GM18507 (cell line): ENCODE measurements at places on chromosomes 6 and 20.

GRCh38 chr6:151679081-151679480 is 128.4 kb upstream of the ESR1 start:
- no peak for DNase-seq

DNA sequence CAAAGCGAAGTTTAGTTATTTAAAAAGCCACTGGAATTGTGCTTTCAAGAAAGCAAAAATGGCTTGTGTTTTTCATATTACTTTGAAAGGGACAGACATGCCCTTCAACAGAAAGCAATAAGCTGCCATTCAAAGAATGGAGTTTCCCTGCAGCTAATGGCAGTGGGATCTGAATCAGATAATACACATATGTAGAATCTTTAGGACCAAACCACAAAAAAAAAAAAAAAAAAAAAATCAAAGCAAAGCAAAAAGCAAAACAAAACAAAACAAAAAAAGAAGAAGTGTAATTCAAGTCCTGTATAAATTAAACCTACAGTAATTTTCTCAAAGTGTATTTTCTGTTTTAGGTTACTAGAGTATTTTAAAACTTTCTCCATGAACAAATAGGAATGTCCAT is 63.6 kb upstream of the ZNF217 start:
- DNase-seq, result no peak

DNA sequence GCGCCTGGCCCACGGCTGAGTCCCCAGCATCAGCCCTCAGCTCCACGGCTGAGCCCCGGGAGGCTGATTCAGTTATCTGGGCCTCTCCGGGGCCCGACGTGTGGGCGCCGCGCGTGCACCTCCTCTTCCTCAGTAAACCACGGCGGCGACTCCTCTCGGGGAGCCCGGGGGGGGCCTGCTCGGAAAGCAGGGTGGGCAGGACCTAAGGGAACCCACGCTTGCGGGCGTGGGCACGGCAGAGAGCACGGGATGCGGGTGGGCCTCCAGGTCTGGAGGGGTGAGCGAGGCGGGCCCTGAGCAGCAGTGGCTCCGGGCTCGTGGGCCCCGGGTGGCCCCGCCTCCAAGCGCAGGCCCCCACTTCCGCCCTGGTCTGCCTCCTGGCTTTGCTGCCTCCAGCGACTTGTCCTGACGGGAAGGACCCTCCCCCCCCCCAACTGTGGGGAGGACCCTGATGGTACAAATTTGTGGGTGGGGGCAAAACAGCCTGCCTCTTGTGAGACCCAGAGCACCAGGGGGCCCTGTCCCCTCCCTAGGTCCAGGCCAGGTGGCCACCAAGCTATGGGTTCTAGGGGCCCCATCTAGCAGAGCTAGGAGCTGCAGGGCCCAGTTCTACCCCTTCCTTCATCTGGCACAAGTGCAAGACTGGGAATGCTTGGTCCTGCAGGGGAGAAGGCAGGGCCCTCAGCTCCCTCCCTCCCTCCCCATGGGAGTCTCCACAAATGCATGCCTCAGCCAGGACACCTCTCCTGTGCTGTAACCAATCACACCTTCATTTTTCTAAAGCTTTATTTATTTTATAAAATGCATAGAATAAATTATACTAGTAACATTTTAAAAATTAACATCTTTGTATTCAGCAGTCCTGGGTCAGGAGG is 16.9 kb downstream of the UCKL1 start:
- DNase-seq, result no peak

GRCh38 chr6:49155316-49155715 is 307.7 kb downstream of the MMUT start:
- DNase-seq, result no peak

DNA sequence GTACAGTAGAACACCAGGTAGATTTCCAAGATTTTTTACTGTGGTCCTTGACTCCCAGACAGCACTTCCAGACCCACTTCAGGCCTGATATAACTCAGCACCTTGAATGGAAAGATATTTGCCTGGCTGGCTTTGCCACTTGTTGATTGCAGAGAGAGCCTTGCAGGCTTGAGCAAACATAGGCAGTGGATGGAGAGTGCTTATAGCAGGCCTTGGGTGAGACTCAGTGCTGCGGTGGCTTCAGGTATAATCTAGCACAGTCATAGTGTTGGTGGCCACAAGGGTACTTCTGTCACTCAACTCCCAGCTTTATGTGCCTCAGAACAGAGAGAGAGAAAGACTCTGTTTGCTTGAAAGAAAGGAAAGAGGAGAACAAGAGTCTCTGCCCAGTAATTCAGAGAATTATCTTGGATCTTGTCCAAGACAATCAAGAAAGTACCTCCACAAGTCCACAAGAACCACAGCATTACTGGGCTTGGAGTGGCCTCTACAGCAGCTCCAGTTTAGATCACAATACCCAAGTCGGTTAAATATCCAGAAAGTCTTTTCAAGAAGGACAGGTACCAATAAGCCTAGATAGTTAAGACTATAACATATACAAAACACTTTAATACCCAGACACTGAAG is 70.5 kb upstream of the FKBP1C start:
- DNase-seq, result no peak

DNA sequence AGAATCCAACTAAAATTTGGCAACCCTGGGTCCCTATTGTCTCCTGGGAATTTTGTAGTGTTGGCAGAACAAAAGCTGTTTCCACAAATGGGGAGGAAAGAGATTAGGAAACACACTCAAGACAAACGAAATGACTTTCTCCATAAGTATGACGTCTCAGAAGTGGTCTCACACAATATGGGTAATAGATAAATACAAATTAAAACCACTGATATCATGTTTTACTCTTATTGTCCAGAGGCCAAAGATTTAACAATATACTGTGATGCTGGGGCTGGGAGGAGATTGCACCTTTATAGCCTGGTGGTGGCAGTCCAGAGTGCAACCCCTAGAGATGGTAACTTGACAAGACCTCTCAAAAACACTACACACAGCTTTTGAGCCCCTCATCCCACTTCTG is 18.6 kb downstream of the FKBP1A start:
- no peak for DNase-seq

- DNase-seq, result peak; percentile 20
Observed at GRCh38 chr6:142784344-142784743, 160.6 kb downstream of the HIVEP2 start.

DNA sequence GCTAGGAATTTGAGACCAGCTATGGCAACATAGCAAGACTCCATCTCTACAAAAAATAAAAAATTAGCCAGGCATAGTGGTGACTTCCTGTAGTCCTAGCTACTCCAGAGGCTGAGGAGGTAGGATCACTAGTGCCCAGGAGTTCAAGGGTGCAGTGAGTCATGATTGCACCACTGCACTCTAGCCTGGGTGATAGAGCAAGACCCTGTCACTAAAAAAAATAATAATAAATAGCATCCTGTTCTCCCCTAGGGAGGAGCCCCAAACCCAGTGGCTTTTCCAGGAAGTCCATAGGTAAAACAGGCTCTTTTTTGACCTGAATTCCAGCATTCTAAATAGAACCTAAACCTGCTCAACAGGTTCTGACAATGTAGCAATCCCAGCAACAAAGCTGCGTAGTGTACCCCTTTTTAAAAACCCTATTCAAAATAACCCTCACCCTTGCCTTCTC is 192.0 kb downstream of the ALDH8A1 start:
- DNase-seq, result no peak

- DNase-seq, result no peak
Observed at GRCh38 chr6:3287308-3287707, 28.6 kb downstream of the PSMG4 start.

GRCh38 chr20:20457392-20458126 is 89.7 kb downstream of the INSM1 start:
- DNase-seq, result no peak

GRCh38 chr6:91590191-91590590 is 1003.3 kb upstream of the MAP3K7 start:
- no peak for DNase-seq

DNA sequence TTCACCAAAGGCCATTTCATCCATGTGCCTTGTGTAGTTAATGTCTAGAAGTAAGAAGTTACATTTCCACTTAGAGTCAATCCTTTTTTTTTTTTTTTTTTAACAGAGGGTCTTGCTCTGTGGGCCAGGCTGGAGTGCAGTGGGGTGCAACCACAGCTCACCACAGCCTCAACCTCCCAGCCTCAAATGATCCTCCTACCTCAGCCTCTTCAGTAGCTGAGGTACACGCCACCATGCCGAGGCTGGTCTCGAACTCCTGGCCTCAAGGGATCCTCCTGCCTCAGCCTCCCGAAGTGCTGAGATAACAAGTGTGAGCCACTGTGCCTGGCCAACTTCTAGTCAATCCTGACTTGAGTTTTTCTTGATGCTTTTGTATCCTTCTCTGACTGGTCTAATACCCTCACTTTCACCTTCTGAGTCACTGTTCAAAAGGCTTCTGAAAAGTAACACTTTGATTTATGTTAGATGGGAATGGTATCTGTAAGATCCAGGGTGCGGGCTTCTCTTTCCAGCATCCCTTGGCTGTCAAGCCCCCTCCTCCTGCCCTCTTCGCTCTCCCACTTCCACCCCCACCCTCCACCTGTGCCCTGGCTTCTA is 22.1 kb downstream of the TRAM2 start:
- DNase-seq, result no peak

GRCh38 chr20:23446505-23446904 is 6.2 kb downstream of the CST11 start:
- DNase-seq, result no peak

GRCh38 chr6:148265054-148265453 is 77.6 kb upstream of the SASH1 start:
- no peak for DNase-seq

GRCh38 chr20:22810626-22811569 is 224.2 kb upstream of the SSTR4 start:
- no peak for DNase-seq

DNA sequence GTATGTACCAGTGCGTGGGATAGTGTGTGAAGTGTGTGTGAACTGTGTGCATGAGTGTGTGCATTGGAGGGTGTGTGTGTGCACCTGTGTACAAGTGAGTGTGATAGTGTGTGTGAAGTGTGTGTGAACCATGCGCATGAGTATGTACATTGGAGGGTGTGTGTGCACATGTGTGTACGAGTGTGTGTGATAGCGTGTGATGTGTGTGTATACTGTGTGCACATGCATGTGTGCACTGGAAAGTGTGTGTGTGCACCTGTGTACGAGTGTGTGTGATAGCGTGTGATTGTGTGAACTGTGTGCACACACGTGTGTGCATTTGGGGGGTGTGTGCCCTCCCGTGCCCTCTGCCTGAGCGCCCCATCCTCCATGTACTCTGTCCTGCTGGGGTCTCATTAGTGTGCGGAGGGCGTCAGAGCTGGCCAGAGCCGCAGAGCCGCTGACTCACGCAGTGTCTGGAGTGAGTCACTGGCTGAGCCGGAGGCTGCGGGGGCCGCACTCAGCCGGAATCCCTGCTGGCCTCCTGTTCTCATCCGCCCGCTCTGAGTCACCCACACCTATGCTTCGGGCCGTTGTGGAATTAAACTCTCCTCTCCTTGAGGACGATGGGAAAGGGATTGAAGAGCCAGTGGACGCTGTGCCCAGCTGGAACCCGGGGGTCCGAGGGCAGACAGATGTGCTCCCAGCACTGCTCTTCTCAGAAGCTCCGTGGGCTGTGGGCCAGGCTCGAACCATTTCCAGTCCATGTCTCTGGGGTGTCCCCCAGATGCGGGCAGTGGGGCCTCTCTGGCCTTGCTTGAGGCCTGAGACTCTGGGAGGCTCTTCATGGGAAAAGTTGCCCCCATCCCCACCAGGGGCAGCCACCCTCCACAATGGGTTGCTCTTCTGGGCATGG is 27.3 kb upstream of the STX16 start:
- no peak for DNase-seq

- DNase-seq, result no peak
Observed at GRCh38 chr6:107493158-107494057, 3.5 kb downstream of the SOBP start.

- DNase-seq, result no peak
Observed at GRCh38 chr20:62762801-62763368, 33.4 kb upstream of the MRGBP start.

GRCh38 chr20:51497542-51498467 is 44.7 kb downstream of the NFATC2 start:
- peak; percentile 29 for DNase-seq

- DNase-seq, result no peak
Observed at GRCh38 chr6:122734529-122735395, 44.8 kb upstream of the FABP7 start.

DNA sequence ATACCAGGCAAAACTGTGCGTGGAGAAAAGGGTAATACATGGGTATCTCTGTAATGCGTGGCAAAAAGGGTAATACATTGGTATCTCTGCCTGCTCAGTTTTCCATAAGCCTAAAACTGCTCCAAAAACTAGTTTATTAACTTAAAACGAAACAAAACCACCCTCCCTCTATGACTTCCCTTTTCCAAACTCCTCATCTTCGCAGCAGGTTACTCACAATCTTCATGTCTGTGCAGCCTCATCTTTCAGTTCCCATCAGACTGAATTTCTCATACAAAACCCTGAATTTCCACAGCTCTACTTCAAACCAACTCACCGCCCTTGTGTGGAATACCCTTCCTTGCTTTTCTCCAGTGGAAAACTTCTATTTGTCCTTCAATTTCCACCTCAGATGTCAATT is 199.4 kb downstream of the PHACTR1 start:
- DNase-seq, result no peak

GRCh38 chr20:2692886-2693285 is 306 bp downstream of the EBF4 start:
- no peak for DNase-seq

GRCh38 chr6:122381494-122382265 is 17.8 kb upstream of the HSF2 start:
- no peak for DNase-seq

DNA sequence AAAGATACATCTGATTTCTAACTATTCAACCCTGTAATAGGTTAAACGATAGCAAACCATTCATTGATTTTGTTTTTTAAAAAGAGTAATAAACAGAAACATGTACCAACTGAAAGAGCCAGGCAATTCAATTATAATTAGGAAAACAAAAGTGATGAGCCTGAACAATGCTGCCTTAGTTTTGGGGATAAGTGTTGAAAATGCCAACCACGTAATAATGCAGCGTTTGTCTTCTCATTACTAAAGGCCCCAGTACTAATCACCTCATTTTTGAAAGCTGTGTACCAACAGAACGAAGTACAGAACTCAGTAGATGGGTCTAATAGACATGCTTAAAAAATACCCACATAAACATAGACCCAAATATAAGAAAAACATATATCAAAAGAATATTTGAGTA is 663.6 kb upstream of the CHD6 start:
- no peak for DNase-seq

DNA sequence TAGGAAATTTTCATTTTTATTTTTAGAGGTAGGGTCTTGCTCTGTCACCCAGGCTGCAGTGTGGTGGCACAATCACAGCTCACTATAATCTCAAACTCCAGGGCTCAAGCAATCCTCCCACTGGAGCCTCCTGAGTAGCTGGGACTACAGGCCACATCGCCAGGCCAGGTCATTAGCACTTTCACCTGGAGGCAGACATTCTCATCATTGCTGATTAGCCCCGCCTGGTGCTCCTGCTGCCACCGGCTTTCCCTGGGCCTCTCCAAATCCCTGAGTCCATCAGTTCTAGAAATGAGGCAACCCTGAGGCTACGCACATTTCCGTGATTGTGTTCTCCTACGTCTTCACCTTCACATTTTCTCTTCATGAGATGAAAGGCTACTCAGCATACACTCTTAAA is 607.7 kb upstream of the NRSN1 start:
- DNase-seq, result no peak

- no peak for DNase-seq
Observed at GRCh38 chr20:48056218-48056617, 270.9 kb upstream of the SULF2 start.

- no peak for DNase-seq
Observed at GRCh38 chr6:53464483-53464882, 80.4 kb downstream of the GCLC start.

GRCh38 chr6:106939848-106940247 is 34.7 kb downstream of the CD24 start:
- peak; percentile 5 for DNase-seq
